ENCODE measurements at places on chromosomes 7 and 10.

- DNase-seq: no peak
Observed at GRCh38 chr7:102842284-102842683, 70.5 kb upstream of the LRRC17 start.

- no peak for DNase-seq
Observed at GRCh38 chr7:4319280-4319679, 362.8 kb upstream of the FOXK1 start.

DNA sequence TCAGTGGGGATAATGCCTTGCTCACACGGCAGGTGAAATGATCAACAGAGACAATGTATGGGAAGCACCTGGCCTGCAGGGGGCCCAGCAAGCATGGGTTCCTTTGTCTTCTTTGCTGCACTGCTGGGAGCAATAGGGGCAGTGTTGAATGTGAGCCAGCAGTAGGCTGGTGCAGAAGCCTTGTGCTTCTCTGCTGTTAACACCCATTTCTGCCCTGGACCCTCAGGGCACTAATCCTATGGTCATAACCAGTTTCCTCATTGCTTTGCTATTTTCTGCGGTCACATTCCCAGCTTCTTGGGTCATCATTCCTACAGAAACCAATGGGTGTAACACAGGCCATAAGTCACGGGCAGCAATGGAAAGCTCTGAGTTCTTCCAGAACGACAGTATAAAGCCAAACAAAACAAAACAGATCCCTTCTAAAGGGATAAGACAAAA, 10.9 kb upstream of the LGI1 start:
- DNase-seq: no peak

DNA sequence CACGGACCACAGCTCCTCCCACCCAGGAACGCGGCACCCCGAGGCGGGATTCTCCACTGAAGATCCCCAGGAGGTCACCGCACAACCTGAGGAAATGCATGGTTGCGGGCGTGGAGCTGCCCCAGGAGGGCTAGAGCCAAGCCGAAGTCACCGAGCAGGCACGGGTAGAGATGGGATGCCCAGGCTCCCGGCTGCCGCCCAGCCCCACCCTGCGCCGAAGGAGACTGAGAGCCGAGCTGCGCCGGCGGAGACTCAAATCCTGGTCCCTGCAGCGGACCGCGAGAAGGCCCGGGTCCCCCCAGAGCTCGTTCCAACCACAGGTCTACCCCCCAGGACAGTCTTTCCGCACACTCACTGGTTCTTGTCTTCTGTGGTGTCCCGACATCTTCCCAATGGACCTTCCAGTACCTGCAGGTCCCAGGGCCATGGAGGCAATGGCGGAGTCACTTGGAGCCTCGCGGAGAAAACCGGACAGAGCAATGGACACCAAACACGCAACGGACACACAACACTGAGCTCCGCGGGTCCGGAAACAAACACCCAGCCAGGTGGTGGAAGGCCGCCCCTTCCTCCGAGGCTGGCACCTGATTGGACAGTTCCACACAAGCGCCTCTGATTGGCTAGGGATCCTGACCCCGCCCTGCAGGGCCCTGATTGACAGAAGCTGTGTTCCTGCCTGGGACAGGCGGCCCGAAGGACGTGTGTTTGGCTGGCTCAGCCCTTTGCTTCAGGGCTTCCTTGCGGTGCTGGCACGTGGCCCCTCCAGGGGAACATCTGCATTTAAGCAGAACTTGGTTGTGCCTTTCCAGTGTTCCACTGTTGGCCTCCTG, 331.9 kb upstream of the NUPR2 start:
- no peak for DNase-seq

GRCh38 chr7:106614751-106615150, 46.2 kb downstream of the CCDC71L start:
- no peak for DNase-seq

DNA sequence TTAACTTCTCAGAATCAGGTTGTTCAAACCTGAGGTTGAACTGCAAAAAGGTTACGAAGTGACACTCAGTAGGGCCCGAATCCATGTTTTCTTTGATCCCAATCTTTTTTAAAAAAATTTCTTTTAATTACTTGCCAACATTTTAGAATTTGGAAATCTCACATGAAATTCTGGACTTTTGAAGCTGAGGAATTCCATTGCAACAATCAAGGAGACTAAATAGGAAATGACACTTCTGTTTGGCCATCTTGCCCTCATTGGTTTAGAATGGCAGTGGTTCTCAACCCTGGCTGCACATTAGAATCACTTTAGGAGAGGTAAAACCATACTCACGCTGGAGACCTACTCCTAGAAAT, 471 bp upstream of the TOMM7 start:
- DNase-seq: no peak

GRCh38 chr10:6647811-6648526, 67.9 kb upstream of the PRKCQ start:
- peak; percentile 17 for DNase-seq

GRCh38 chr10:116254422-116255155, 18.4 kb downstream of the GFRA1 start:
- DNase-seq: no peak

GRCh38 chr10:110310741-110311140, 6.0 kb upstream of the SMNDC1 start:
- no peak for DNase-seq

DNA sequence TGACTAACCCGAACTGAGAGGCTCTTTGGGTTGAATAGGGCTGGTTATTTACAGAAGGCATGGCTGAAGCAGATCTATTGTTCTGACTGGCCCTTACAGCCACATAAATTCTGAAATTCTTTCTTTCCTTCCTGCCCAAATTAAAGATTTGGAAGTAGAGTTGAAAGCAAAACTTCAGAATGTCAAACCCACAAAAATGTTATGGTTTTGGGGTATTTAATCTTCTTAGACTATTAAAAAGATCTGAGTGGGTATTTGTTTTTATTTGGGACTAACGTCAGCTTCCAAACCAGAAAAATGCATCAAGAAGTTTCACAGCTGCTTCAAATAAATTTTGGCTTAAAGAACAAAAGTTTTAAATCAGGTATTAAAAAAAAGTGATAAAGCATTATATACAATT, 124.5 kb downstream of the AHR start:
- DNase-seq: no peak

DNA sequence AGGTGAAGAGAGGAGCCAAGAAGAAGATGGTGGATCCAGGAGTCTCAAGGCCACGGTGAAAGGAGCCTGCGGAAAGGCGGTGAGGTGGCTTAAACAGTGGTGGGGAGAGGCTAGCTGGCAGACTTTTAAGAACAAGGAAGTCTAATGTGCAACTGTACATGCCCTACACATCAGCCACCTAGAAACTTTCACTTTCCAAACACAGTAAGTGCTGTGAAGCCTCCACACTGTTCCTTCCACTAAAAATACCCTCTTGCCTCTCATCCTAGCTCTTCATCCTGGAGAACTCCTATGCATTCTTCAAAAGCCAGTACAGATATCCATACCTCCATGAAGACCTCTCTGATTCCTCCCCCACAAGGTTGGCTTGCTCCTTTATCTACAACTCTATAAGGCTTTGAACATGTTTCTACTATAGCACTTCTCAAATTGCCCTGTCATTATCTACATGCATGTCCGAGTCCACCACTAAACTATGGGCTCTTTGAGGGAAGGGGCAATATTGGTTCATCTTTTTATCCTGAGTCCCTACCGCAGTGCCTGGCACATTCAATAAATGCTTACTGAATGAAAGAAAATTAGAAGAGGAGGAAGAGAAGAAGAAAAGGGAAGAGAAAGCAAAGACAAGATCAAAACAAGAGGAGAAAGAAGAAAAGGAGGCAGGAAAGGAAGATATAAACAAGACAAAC, 54.2 kb downstream of the DNAJC12 start:
- no peak for DNase-seq

- no peak for DNase-seq
Observed at GRCh38 chr7:96034940-96035727, 262.8 kb downstream of the DYNC1I1 start.

DNA sequence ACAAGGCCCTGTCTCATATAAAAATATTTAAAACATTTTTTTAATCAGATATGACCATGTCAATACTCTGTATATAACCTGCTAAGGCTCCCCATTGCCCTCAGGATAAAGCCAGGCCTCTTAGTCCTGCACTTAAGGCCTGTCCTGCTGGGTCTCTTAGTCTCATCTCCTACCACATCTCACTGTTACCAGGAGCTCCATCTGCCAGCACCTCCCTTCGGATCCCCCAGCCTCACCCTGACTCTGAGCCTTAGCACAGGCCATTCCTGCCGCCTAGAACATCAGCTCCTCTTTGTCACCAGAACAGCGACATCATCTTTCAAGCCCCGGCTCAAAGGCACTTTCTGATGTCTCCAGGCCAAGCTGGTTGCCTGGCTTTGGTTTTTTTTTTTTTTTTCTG, 25.7 kb upstream of the GTF2IRD1 start:
- DNase-seq: no peak

DNA sequence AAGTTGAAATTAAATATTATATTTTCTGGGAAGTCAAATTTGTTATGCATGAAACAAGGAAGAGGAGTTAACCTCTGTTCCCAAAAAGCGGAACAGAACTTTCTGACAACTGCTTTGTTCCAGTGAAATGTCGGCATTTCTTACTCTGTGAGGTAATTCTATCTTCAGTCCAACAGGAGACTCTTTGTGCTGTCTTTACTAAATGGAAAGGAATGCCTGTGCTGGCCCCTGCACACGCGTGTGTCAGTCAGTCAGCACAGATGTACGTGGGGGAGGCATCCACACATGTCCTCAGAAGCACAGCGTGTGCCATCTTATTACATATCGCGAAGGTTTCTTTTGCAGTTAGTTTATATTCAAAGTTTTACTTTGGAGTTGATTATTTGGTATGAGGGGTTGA, 37.5 kb downstream of the NET1 start:
- DNase-seq: no peak

- no peak for DNase-seq
Observed at GRCh38 chr7:34160261-34160752, 255.0 kb downstream of the BMPER start.

GRCh38 chr7:151503902-151504714, 15.6 kb downstream of the RHEB start:
- DNase-seq: no peak

GRCh38 chr7:115009139-115009538, 87.2 kb downstream of the MDFIC start:
- no peak for DNase-seq

DNA sequence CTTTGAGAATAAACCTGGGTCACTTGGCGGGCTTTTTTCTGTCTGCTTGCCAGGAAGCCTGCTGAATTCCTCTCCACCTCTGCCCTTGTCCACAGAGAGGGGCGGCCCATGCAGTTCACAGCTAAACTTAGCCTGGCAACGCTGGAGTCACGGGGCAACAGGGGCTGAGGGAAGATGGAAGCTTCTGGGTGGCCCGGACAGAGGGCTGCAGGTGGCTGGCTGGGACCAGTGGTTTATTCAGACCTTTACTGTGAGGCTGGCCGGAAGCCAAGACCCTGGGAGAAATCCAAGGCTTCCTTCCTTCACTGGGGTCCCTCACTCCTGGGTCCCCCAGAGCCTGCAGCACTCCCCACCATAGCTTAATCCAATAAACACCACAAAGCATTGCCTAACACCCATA, 17.0 kb downstream of the ITPRIP start:
- DNase-seq: no peak

DNA sequence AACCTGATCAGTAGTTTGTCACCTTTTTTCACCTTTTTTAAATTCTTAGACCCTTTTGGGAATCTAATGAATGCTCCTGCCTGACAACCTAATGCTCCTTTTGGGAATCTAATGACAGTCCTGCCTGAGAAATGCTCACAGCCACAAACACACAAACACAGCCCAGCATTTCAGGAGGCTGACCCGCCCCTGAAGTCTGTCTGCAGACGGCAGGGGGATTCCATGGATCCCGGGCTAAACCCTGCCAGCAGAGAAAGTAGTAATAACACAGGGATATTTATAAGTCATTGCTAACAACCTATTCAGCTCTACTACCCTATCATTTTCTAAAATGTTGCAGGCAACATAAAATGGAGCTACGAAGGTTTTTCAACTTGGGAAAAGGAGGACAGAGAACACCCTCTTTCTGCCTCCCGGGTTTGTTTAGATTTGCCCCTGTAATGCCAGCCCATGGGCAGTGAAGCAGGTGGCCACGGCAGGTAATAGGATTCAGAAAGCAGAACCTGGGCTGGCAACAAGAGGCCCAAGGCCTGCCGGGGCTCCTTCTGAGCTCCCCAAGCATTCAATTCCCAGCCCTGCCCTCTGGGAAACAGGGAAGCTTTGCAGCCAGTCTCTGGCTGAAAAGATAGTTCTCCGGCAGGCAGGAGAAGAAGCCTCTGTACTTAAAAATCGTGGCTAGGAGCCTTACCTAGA, 65.2 kb downstream of the CREB3L2 start:
- no peak for DNase-seq

DNA sequence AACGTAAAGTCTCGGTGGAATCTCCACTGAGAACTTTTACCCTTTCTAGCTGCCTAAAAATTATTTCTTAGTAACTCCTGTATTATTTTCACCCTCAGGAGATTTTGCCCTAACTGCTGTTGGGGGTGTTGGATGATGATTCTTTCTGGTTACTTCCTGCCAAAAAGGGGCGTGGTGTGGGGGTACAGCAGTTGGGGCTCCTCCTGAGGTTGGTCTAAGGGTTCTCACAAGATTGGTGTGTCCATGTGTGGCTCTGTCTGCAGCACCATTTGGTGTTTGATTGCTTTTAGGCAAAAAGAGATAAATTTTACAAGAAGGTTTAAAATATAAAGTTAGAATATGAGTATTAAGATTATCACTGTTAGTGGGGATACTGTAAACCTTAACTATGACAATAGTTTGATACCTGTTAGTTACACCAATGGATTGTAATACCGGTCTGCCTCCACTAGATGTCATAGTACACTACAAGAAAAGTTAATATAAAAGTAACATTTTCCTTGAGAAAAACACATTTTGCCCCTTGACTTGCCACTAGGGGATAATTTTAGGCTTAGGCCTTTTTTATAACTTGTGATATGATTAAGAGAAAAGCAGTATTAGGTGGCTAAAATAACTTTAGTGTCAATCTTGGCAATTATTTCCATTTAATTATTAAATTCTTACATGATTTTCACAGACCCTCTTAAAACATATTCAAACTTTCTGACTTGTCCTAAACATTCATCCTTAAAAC, 928.7 kb downstream of the IPMK start:
- DNase-seq: no peak

DNA sequence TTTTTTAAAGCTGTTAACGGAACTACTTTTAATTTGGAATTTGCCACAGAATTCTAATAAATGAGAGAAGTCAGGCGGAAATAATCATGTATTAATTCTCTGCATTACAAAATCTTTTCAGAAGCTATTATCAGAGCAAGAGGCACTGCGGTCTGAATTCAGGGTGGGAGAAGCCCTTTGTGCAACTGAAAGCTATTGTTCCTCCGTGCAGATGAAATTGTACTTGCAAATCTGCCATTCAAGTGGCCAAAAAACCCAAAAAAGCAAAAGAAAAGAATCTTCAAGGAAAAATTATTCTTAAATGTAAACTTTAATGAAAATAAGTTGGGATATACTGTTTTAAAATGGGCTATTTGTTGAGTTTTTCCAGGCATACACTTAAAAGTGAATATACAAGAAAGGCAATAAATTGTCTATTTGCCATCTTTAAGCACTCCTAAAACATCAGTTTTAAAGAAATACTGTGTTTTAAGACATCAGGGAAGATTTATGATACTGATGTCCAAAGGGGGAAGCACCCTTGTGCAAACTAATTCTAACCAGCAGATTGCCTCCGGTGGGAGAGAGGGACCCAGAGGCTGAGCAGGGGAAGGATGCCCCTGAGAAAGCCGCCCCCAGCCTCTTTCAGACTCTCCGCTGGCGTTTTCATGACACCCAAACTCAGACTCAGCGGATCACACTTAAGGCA, 351.2 kb downstream of the DNAJB6 start:
- DNase-seq: no peak
